Pancreas (tissue), 10 donors: ENCODE measurements at places on chromosomes 1 and 21. TPM values are rescaled to one million over a fixed set of nuclear protein-coding genes. Genes with fewer than 3 reads are reported as not detected.

AXDND1 gene
- 0.42 TPM for total RNA-seq

GIPC2 gene
- total RNA-seq: 10.8 TPM

SLC6A9 gene
- 5.7 TPM for total RNA-seq

RGS1 gene
- total RNA-seq: 4.1 TPM

ERG gene
- total RNA-seq: 2.5 TPM

OR2L3 gene
- total RNA-seq: not detected

ARHGEF16 gene
- total RNA-seq: 9.3 TPM

THEM5 gene
- total RNA-seq: 0.17 TPM

CDK18 gene
- 31.0 TPM for total RNA-seq

KCNT2 gene
- 0.66 TPM for total RNA-seq

FTCD gene
- total RNA-seq: 0.34 TPM

DENND2D gene
- total RNA-seq: 11.1 TPM

HRNR gene
- not detected for total RNA-seq

OR2L2 gene
- total RNA-seq: not detected
